CD14-positive monocyte (primary cell): ENCODE measurements at places on chromosomes 4 and X.

DNA sequence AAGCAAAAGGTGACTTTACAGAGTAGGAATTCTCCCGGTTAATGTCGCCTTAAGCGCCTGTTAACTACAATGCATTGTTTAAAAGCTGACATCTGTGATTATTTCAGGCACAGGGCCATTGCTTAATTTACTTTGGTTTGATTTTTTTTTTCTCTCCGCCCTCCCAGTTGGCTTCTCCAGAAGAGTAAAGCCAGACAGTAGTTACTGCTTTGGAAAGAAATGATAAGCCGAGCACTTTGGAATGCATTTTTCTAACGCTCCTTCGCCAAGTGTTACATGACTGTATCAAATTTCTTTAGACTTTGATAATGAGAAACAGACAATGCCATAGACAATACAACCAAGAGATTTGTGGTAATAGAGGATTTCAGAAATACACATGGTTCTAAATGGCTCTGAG is 383.0 kb upstream of the TENM3 start:
- no peak for DNase-seq

GRCh38 chrX:8520178-8520577 is 55.5 kb downstream of the VCX3B start:
- DNase-seq = no peak

- DNase-seq = no peak
Measured at GRCh38 chr4:13084210-13084609, 399.9 kb downstream of the RAB28 start.

GRCh38 chrX:110108381-110108821 is 105.5 kb downstream of the TMEM164 start:
- DNase-seq = peak; percentile 72

DNA sequence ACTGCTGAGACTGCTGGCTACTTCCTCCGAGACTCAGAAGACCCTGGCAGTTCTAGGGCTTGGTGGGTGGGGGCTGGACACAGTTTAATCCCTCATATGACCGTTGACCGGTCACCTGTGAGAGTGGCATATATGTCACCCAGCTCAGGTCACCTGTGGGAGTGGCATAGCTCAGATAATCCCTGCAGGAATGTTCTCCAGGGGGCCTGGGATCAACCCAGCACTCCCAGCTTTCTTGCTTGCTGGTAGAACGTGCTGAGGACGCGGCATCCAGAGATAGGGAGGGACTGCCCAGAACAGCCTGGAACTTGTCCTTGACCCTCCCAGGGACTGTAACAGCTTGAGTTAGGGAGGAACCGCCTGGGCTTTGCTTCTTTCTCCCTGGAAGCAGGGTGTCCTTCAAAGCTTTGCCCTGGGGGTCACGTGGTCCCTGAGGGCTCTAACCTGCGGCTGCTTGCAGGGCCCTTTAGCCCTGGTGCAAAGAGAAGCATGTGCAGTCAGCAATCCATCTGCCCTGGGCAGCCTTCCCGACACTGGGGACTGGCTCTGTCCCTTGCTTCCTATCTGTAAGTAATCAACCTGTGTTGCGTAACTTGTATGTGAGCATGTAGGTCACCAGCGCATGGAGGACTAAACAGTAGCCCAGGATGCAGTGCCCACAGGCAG is 55.3 kb downstream of the ZFYVE28 start:
- DNase-seq = peak; percentile 15

GRCh38 chrX:135411893-135412292 is 9.9 kb upstream of the SMIM10L2A start:
- DNase-seq = no peak

- DNase-seq = no peak
Measured at GRCh38 chrX:110056419-110056818, 53.5 kb downstream of the TMEM164 start.

GRCh38 chr4:82890528-82890900 is 439 bp downstream of the SEC31A start:
- no peak for DNase-seq

- DNase-seq = no peak
Measured at GRCh38 chr4:48090621-48091020, 43.4 kb downstream of the TXK start.

DNA sequence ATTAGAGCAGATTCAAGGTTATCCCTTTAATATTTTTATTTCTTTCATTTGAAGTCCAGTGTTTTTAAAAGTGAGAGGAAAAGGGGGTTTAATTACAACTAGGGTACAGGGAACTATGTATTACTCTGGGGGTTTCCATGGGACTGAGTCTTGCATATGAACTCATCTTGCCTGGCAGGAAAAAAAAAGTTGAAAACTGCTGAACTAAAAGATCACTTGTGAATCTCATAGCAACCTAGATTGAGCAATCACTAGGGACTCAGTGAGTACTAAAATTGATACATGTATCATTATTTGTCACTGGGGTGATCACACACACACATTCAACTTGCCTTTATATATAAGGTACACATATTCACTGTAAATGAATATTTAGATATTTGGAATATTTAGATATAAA is 180.7 kb upstream of the SFRP2 start:
- no peak for DNase-seq

- DNase-seq = no peak
Measured at GRCh38 chr4:80367737-80368136, 32.2 kb downstream of the CFAP299 start.

- no peak for DNase-seq
Measured at GRCh38 chr4:185657699-185658098, 122.4 kb upstream of the PDLIM3 start.

GRCh38 chrX:111123125-111123524 is 27.1 kb downstream of the PAK3 start:
- no peak for DNase-seq

GRCh38 chr4:41455206-41455605 is 82.8 kb upstream of the LIMCH1 start:
- no peak for DNase-seq

DNA sequence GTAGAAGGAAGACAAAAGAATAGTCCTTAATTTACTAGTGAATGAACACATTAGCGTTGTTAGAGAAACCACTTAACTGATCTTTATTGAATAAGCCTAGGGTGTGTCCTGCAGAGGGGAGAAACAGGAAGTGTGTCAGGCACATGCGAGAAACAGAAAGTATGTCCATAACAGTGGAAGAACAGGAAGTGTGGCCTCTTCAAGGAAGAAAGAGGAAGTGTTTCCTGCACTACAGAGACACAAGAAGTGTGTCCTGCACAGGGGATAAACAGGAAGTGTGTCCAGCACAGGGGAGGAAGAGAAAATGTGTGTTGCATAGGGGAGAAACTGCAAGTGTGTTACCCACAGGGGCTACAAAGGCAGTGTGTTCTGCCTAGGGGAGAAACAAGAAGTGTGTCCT is 539.6 kb upstream of the PRKX start:
- DNase-seq = no peak

- DNase-seq = no peak
Measured at GRCh38 chr4:54378461-54378860, 149.4 kb downstream of the PDGFRA start.

- no peak for DNase-seq
Measured at GRCh38 chr4:186227744-186228513, 622 bp downstream of the KLKB1 start.

DNA sequence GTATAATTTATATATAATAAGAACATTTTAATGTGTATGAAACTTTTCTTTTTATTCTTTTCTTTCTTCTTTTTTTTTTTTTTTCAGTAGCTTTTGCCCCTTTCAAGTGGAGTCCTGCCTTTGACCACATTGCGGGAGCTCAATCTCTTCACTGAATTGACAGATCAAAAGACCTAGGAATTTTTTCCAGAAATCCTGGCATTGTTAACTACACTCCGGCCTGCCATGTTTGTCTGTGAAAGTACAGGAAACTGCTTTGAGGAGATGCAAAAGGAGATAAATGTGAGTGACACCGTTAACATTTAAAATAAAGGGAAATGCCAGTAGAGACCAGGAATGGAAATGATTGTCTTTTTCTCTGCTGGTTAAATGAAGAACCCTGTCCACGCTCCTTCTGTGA is 159.3 kb upstream of the VCX3A start:
- DNase-seq = no peak

DNA sequence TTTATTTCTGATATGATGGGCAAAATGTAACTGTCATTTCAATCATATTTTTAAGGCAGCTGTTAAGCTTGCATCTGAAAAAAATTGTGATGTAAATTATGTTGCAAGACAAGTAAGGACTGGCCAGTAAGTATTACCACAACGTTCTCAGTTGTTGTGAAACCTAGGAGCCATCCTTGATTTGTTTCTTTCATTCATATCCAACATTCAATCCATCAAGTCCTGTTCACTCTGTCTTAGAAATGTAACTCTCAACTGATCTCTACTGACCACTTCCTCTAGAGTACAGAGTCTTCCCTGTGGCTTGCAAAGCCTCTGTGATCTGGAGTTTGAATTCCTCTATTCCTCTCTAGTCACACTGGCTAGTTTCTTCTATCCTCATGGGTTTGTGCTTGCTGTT is 161.4 kb upstream of the MAD2L1 start:
- DNase-seq = no peak

GRCh38 chr4:107658400-107659336 is 61.4 kb downstream of the PAPSS1 start:
- no peak for DNase-seq

- DNase-seq = no peak
Measured at GRCh38 chr4:4859799-4860599, 534 bp downstream of the MSX1 start.

DNA sequence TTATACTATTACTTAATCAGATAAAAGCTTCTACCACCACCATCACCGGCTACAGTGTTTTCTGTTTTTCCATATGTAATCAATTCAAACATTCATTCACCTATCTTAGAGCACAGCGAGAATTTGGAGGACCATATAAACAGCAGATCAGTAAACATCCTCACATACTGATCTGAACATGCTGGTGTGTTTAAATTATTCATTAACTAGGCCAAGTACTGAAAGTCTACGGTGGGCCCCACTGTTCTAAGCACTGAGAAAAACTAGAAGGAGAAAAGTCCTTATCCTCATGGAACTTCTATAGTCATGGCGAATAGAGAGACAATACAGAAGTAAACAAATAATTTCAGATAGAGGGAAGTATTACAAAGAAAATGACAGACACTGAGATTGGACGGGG is 176.6 kb downstream of the NR3C2 start:
- DNase-seq = no peak

DNA sequence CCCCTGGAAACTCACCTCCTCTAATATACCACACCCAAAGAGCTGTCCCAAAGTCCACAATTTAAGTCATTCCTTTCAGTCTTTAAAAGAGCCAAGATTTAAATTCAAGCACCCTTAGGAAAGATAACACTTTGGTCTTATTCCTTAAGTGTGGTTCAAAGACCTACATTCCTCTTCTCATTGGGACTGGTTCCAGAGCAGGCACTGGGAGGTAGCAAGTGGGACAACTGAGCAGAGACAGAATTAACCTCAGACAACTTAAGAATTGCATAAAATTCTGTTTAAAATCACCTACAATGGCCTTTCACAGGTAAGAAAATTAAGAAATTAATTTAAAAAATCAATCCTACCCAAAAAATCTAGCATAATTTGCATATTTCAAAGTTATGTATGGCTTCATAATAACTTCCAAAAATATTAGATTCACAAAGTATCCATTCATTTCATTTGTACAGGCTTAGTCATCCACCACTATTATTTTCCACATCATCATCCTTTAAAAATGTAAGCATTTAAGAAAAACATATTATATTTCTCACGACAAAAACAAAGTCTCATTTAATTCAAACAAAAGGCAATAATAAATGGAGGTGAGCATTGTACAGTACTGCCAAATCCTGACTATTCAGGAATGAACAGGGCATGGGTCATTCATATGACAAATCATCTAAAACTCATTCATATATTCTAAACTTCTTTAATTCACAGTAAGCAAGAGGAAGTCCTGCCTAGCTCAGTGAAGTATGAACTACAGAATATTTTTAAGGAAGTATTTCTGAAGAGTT is 13.6 kb downstream of the PRSS12 start:
- no peak for DNase-seq
